ENCODE measurements at places on chromosomes 4 and X.

GRCh38 chr4:189533603-189534002, 407.1 kb upstream of the FRG1 start:
- H3K36me3 ChIP-seq, result no peaks in the 10 kb centered on the region
- H3K27me3 ChIP-seq, result no peaks in the 10 kb centered on the region
- DNase-seq, result no peak

DNA sequence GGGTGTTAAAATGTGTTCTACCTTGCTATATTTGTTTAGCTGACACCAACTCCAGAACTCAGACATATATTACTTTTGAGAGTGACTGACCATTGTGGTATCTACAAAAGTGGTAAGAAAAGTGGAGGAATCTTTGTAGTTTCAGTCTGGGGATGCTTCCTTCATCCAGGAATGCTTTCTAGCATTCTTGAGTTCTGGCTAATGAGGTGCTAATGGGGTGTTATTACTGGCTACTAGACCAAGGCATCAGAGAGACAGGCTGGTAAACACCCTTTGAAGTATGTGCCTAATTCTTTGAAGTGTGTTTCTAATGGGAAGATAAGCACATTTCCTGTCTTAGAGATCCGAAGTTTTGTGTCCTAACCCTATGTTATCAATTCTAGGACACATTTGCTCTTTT, 310.4 kb downstream of the SPRY1 start:
- H3K4me1 ChIP-seq, result no peaks in the 10 kb centered on the region
- H3K4me3 ChIP-seq, result no peak overlapping the region
- H3K36me3 ChIP-seq, result no peaks in the 10 kb centered on the region
- DNase-seq, result no peak
- H3K27ac ChIP-seq, result no peak overlapping the region

- no peak overlapping the region for H3K27ac ChIP-seq
- DNase-seq, result no peak
- no peaks in the 10 kb centered on the region for H3K27me3 ChIP-seq
Observed at GRCh38 chrX:134482371-134482770, 22.4 kb downstream of the HPRT1 start.

DNA sequence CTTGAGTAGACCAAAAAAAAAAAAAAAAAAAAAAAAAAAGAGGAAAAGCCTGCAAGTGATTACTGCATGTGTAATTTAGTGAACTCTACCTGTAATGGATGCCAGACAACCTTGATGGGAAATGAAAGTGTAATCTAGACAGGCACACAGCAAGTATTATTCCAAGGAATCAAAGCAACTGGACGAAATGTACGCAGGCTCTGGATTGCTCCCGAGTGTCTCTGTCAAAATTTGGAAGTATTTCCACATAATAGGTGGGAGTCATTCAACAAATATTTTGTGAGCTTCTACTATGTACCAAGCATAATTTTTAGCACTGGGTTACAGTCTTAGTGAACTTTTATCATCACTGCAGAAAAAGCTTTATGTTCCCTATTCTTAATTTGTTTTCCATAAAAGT, 64.2 kb downstream of the LIMCH1 start:
- no peaks in the 10 kb centered on the region for H3K4me1 ChIP-seq
- no peaks in the 10 kb centered on the region for H3K36me3 ChIP-seq
- H3K4me3 ChIP-seq, result no peak overlapping the region
- DNase-seq, result no peak
- no peaks in the 10 kb centered on the region for H3K27me3 ChIP-seq

DNA sequence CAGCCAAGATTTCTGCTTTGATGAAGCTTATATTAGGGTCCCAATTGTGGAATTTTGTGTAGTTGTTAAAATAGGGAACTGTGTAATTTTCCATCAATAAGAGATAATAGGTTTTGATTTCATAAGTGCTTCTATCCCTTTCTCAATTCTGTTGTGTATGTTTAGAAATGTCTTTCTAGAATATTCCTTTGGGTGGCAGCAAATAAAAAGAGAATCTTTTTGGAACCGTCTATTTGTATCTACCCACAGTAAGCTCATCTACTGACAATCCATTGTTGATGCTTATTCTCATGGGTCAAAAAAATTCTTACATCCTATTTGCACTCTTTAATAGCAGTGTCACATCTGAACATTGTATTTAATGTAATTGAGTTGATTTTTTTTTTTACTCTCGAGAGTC, 61.7 kb downstream of the TMA16 start:
- H3K4me3 ChIP-seq, result no peak overlapping the region
- H3K36me3 ChIP-seq, result no peaks in the 10 kb centered on the region
- DNase-seq, result no peak
- H3K27ac ChIP-seq, result no peak overlapping the region

- DNase-seq, result no peak
- H3K27me3 ChIP-seq, result no peaks in the 10 kb centered on the region
- H3K27ac ChIP-seq, result no peak overlapping the region
- H3K36me3 ChIP-seq, result no peaks in the 10 kb centered on the region
Observed at GRCh38 chr4:165610679-165611437, 232.1 kb downstream of the CPE start.
